Stimulated activated CD8-positive, alpha-beta memory T cell treated with anti-CD3 and anti-CD28 coated beads, Interleukin-2, amount 100 ng/mL, for 1 hour (primary cell): ENCODE measurements at places on chromosomes 7 and 10.

- DNase-seq, result no peak
These were observed 164.8 kb downstream of the WDR11 start for GRCh38 chr10:121015916-121016315.

GRCh38 chr7:111650456-111650999 lies 88.2 kb upstream of the IMMP2L start:
- no peak for DNase-seq

DNA sequence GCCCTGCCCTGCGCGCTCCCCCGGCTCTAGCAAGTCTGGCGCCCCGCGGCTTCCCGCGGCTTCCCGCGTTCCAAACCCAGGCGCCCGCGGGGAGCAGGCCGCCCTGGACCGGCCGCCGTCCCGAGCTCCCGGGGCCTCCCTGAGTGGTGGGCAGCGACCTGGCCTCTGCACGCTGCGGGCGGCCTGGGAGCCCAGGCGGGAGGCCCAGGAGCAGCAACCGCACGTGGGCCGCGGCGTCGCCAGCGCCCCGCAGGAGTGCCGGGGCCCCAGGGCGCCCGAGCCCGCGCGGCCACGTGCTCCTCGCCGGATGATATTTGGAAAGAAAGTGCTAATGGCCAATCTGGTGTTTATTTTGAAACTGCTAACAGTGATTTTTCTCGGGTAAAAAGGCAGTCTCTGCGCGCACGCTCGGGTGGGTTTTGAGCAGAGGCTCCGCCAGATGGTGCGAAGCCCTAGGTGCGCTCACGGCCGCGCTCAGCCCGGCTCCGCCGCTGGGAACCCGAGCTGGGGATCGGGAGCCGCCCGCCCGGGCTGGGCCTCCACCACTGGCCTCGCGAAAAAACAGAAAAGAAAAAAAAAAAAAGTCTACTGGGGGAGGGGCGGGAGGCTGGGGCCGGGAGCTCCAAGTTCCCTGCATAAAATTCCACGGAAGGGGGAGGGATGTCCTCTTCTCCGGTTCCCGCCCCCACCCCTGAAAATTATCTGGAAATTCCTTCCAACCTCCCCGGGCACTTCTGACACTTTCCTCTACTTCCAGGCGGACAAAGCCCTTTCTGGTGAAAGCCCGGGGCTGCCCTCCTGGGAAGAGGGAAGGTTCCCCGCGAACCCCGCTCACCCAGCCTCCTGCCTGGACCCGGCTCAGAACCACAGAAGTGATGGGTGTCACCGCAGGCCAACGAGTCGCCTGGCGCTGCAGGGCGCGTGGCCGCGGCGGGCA lies 4.3 kb downstream of the EBF3 start:
- no peak for DNase-seq

GRCh38 chr7:18684916-18685315 lies 189.4 kb downstream of the HDAC9 start:
- no peak for DNase-seq

- DNase-seq, result no peak
These were observed 27.5 kb downstream of the ELFN1 start for GRCh38 chr7:1697499-1698125.

- no peak for DNase-seq
These were observed 88.0 kb downstream of the RAPGEF5 start for GRCh38 chr7:22268884-22269421.

DNA sequence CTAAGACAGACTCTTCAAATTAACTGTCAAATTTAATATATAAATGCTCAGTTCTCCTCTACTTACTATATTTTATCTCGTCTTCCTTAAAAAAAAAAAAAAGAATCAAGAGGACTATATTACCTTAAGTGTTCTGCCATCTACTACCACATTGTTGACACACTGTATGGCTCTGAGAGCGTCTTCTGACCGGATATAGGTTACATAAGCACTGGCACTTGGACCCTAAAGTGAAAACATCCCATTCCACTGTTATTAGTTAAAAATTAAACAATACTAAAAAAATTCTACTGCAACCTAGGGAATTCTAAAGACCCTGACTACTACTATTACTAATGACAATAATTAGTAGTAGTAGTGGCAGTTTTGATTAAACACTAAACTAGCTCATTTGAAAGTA lies 95.7 kb downstream of the CNOT4 start:
- no peak for DNase-seq

DNA sequence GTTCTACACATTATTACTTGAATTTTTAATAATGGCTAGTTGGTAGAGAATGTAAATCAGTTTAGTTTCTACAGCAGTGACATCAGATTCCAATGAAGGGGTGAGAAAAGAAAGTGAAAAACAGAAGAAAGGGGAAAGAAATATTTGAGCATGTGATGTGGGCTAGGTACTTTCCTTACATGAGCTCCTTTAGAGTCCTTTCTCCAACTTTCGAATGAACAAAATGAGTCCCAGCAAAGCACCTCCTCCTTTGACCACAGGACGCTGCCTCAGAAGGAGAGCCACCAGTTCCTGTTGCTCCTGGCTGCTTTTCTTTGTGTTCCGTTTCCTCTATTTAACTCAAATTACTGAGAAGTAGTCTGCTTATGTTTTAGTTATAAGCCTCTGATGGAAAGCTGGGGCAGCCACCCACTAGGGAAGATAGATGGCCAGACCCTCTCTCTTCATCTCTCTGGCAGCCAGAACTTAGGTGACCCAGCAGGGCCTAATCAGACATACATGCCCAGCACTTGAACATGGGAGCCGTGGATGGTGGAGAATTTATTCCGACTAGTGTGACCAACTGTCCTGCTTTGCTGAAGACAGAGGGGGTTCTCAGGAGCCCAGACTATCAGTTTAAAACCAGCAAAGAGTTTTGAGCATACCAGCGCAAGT lies 82.4 kb upstream of the NME8 start:
- no peak for DNase-seq

DNA sequence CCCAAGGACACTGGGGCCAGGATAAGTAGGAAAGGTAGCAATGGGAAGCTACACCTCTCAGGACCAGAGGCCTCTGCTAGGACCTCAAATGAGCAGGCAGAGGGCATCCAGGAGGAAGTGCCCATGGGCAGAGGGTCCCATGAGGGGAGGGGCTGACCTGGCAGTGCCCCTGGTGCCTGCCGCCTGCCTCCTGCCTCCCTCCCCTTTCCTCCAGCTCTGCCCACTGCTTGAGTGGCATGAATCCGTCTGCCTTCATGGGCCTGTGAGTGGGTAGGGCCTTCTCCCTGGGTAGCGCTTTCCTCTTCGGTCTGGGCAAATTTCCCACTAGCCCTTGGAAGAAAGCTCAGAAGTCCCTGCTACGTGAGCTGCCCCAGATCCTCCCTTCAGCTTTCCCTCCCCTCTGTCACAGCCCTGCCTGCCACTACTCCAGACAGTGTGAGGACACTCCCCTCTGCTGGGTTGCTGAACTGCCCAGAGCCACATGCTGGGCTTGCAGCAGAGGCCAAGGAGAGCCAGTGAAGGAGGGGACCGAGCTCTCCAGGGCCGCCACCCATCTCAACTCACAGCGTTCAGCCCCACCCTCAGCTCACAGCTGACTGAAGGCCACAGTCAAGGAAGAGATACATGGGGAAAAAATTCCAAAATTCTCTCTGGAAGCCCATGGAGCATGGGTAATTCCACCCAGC lies 141.4 kb downstream of the ARHGAP22 start:
- DNase-seq, result no peak

GRCh38 chr10:130638991-130639390 lies 502.8 kb downstream of the GLRX3 start:
- DNase-seq, result no peak

GRCh38 chr10:131576341-131577177 lies 265.0 kb upstream of the TCERG1L start:
- no peak for DNase-seq
